ENCODE measurements at places on chromosomes 13 and 19. TPM values are rescaled to one million over a fixed set of nuclear protein-coding genes. Genes with fewer than 3 reads are reported as not detected.
A peak's percentile ranks its signal among the peaks of the same experiment; 100 is the strongest.

GRCh38 chr13:19607523-19608078, 25.9 kb upstream of the MPHOSPH8 start:
- peak; percentile 53 for DNase-seq

- DNase-seq: no peak
Measured at GRCh38 chr19:55588738-55589137, 8.1 kb upstream of the ZNF579 start.

DNA sequence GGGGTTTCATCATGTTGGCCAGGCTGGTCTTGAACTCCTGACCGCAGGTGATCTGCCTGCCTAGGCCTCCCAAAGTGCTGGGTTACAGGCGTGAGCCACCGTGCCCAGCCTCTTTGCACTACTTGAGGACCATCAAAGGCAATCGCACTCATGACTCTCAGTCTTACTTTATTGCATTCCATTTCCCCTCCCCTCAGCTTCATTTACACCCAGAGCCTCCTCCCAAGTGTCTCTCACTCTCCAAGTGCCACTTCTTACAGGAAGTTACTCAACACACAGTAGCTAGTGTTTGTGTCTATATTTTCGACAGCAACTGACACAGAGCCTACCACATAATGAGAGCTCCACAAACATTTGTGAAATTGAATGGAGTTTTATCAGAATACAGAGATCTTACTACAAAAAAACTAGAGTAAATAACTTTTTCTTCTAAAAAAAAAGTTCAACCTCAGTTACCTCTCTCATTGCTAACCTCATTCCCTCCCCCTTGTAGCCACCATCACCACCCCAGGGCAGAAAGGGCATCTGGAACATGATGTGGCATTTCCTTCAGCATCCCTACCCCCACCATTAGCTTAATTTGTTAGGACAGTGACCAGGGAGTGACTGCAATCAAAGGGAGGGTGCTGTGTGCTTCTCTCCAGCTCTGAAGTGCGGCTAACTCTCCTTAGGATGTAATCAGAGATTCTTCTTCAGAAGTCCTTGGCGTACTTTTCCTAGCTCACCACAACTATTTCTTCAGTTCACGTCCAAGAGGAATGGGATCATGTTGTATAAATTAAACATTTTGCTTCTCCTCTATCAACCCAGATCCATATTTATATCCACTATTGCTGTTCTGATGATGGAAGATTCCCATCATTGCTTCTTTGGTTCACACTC, 17.0 kb upstream of the RUBCNL start:
- DNase-seq: no peak

DNA sequence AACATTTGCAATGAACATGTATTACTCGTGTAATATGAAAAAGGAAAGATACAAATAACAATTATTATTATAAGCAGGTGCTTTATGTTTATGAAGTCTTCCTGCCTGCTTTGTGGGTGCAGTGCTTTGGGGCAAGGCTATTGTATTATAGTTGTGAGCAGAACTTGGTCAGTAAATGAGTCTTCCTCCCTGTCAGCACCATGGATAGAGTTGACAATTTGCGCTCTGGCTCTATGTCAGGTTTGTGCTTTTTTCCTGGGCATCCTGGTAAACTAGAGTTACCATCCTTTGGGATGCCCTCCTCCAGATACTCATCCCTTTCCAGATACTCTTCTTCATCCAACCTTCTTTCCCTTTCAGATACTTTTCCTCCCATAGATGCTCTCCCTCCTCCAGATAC, 19.6 kb downstream of the ERICH6B start:
- no peak for DNase-seq

DNA sequence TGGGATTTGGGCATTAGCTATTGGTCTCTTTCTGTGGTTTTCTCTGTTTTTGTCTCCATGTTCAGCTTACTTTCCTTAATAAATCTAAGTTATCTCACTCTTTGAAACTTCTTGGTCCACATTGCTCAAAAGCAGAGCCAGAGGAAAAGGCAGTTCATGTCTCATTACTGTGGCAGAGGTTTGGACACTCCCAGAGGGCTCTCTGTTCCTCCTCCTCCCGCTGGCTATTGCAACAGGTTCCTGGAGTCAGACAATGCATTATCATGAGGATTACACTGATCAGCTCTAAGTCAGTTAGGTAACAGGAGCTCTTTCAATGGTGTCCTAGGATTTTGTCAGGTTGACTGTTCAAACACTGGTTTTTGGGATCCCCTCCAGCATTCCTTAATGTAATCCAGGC, 298.8 kb downstream of the NDFIP2 start:
- no peak for DNase-seq

Gene SULT2B1
- total RNA-seq: not detected

Gene USHBP1
- not detected for total RNA-seq

- DNase-seq: no peak
Measured at GRCh38 chr13:28463481-28463880, 31.4 kb downstream of the FLT1 start.

Gene ARRDC5
- total RNA-seq: not detected

DNA sequence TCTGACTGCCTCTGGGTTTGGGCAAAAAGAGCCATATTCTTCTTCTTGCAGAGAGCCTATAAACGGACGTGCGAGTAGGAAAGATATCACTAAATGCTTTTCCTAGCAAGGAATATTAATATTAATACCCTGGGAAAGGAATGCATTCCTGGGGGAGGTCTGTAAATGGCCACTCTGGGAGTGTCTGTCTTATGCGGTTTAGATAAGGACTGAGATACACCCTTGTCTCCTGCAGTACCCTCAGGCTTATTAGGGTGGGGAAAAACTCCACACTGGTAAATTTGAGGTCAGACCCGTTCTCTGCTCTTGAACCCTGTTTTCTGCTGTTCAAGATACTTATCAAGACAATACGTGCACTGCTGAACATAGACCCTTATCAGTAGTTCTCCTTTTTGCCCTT, 763.8 kb downstream of the SLITRK5 start:
- DNase-seq: no peak

- no peak for DNase-seq
Measured at GRCh38 chr13:76667551-76667950, 218.7 kb downstream of the KCTD12 start.

DNA sequence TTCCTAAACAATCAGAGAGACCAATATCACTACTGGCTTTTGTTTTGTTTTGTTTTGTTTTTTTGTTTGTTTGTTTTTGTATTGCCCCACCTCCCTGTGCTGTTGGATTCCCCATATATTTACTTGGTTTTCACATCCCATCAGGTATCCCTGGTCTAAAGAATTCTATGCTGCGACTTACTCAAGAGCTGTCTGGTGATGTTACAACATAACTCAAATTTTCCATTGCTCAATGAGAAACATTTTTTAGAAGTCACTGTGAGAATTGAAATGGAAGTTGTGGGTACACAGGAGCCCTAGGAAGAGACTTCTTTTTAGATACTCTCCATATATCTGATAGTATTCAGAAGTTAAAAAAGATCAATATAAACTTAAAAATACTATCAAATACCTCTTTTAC, 181.4 kb downstream of the KLF5 start:
- no peak for DNase-seq

DNA sequence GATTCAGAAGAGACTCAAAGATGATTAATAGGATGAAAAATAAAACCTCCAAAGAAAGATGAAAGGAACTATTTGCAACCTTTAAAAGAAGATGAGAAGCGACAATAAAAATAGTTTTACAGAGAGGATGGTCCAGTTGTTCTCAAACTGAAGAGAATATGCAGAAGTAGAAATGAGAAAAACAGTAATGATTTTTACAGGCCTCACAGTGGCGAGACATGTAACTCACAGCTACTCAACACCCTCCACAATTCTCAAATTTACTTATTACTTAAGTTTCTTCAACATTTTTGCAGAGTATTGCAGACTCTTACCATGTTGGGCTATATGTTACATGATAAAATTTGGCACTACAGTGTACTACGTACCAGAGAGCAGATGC, 20.8 kb downstream of the NUFIP1 start:
- no peak for DNase-seq

- DNase-seq: no peak
Measured at GRCh38 chr13:76971851-76972829, 19.7 kb upstream of the CLN5 start.

DNA sequence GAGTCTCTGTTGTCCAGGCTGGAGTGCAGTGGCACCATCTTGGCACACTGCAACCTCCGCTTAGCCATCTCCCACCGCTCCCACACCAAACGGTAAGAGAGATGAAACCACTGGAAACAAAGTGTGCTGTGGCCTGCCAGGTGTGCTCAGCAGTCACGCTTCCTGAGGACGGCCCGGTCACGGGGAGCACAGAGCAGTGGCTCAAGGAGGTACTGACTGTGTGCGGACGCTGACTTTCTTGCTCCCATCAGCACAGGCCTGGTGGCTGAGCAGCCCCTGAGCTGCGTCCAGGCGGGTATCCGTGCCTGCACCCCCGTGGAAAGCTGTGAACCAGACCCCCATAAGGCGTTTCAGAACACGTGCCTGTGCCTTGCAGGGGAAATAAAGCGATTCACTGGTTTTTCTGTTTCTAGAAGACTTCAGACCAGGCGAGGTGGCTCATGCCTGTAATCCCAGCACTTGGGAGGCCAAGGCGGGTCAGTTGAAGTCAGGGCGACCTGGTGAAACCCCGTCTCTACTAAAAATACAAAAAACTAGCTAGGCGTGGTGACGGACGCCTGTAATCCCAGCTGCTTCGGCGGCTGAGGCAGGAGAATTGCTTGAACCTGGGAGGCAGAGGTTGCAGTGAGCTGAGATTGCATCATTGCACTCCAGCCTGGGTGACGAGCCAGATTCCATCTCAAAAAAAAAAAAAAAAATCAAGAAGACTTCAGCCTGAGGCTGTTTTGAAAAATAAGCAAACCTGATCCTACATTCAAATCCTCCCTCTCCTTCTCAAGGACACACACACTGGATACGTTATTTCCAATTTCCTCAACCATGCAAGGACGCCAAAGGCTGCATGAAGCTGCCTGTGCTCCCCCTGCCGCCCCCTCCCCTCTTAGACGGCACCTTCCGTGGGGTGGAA, 25.5 kb downstream of the ADPRHL1 start:
- DNase-seq: no peak

DNA sequence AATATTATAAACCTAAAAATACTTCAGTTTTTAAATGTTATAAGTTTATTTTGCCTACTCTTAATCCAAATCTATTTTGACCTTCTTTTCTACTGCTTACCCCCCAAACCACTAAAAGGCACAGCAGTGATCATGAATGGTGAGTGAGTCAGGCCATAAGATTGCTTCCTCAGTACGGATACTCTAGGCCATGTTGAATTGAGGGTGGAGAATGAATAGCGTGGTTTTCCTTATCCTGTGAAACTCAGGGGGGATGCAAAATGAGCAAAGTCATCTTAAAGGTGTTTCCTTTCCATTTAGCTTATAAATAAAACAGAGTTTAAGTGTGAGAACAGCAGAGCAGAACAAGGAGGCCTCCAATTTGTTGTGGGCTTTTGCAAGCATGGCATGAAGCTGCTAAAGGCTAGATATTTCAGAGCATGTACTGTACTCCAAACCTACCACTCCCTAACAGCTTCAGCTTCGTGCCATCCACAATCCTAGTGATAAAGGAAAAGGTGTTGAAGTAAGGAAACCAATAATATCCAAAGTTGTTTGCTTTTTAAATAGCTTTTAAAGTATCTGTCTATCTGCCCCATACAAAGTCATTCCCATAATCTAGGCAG, 25.0 kb downstream of the SERPINE3 start:
- no peak for DNase-seq

GRCh38 chr13:59566561-59566960, 597.2 kb downstream of the DIAPH3 start:
- no peak for DNase-seq

Gene MEIOSIN
- total RNA-seq: not detected

DNA sequence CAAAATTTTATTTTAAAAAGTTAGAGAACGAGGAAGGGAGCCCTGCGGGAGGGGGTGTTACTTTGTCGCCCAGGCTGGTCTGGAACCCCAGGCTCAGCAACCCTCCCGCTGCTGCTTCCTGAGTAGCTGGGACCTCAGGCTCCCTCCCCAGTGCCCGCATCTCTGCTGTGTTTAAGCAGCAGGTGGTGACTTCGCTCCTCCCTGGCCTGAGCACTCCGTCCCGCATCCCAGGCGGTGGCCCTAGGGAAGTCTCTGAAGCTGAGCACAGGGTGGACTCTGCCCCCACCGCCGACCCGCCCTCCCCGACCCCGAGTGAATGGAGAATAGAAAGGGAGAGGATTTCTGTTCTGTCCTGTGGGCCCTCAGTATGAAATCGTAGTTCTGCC, 30.5 kb downstream of the ZNF701 start:
- DNase-seq: no peak

Gene FBN3
- 0.42 TPM for total RNA-seq

- DNase-seq: no peak
Measured at GRCh38 chr13:105997581-105998550, 537.6 kb downstream of the EFNB2 start.

GRCh38 chr13:27446986-27447583, 3.3 kb downstream of the MTIF3 start:
- DNase-seq: no peak

Gene ZNF534
- total RNA-seq: not detected

DNA sequence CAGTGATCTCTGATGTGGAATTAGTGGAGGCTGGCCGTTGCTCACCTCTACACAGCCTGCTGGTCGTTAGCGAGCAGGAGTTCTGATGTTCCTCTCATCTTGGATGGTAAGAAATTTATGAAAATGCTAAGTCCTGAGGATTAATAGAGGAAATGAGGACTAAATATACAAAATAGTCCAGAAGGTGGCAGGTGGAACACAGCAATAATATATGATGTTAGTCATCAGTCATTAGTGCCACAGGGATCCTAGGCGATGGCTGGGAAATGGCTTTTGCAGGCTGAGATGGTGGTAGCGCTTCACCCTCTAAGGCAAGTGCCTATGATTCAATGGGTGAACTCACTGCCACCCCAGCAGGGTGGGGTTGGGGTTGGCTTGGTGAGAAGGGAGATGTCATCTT, 338.6 kb upstream of the TMTC4 start:
- DNase-seq: no peak

Gene GPR12
- total RNA-seq: not detected

Gene KIR2DL3
- total RNA-seq: not detected
